ENCODE measurements at places on chromosomes 6 and 20. TPM values are rescaled to one million over a fixed set of nuclear protein-coding genes. Genes with fewer than 3 reads are reported as not detected.

The FAM209B gene
- total RNA-seq, result not detected

DNA sequence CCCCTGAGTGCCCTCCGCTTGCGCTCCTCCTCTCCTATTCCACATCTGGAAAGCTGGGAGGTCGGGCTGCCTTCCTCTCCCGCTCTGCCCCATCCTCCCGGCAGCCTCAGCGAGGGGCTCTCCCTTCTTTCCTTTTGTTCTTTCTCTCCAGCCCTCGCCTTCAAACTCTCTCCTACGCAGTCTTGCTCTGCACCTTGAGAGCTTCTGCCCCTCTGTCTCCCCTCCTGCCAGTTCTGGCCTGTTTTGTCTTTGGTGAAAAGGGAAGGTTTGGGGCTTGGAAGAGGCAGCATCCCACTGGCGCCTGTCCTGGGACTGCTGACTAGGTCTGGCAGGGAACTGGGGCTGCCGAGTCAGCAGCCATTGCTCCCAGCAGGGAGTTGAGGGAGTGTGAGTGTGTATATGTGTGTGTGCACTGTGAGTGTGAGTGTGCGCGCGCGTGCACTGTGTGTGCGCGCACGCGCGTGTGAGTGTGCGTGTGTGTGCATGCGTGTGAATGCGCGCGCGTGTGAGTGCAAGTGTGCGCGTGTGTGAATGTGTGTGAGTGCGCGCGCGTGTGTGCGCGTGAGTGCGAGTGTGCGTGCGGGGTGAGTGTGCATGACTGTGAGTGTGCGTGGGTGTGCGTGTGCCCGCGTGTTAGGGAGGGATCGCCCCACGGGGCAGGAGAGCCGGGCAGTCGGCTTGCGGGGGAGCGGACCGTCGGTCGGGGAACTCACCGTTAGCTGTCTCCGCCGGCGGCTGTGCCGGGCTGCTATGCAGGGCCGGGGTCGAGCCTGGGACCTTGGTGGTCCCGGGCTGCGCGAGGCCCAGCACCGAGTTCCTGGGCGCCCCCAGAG, 523 bp downstream of the CPXM1 start:
- DNase-seq, result no peak

GRCh38 chr20:57573894-57574293, 13.0 kb downstream of the PCK1 start:
- DNase-seq, result no peak

- peak; percentile 62 for DNase-seq
Measured at GRCh38 chr6:156396068-156396771, 381.0 kb upstream of the ARID1B start.

- no peak for DNase-seq
Measured at GRCh38 chr6:95364016-95364604, 213.2 kb upstream of the MANEA start.

The BTNL2 gene
- not detected for total RNA-seq

DNA sequence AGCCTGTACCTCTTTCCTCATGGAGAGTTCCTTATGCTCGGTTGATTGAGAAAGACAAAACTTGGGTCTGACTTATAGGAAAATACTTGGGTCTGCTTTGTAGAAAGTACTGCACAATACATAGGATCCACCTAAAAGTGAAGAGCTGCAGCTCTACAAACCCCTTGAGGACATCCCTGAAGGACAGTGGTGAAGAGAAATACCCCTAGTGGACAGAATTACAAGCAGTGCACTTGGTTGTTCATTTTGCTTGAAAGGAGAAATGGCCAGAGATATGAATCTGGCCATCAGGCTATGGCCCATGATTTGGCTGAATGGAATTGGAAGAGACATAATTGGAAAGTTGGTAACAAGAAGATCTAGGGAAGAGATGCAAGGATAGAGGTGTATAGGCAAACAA, 8.3 kb downstream of the CD24 start:
- DNase-seq, result no peak

The AVP gene
- total RNA-seq, result not detected

The PAK5 gene
- total RNA-seq, result 0.42 TPM

DNA sequence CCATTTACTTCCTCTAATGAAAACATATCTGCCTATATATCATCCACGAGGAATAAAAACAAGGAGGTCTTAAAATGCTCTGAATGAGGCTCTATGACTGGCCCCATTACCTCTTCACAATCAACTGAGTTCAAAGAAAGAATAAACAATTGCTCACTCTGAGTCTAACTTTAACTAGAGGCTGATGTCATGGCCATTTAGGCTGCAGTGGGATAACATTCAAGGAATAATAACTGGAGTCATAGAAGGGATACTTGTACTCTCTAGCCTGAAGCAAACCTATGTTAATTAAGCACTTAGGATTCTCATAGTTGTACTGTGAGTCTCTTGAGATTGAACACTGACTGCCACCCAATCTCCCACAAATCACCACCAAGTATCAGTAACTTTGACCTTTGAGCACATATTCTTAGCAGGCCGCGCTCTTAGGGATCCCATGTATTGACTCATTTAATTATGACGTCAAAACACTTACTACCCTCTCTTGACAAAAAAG, 70.2 kb downstream of the PERP start:
- peak; percentile 62 for DNase-seq

The C20orf141 gene
- total RNA-seq, result not detected

DNA sequence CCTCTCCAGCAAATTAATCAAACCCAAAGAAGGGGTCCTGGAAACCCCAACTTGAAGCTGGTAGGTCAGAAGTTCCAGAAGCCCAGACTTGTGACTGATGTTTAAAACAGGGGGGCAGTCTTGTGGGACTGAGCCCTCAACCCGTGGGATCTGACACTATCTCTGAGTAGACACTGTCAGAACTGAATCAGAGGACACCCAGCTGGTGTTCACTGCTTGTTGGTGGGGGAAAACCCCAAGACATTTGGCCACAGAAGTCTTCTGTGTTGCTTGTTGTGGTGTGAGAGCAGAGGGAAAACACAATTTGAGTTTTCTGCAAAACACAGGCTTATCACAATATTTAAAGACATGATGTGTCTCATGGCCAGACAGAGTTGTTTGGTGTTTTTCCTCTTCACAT, 29.9 kb downstream of the KIF13A start:
- no peak for DNase-seq

The WFDC2 gene
- not detected for total RNA-seq

The CMTR1 gene
- total RNA-seq, result 32.3 TPM

The SLC26A8 gene
- 0.17 TPM for total RNA-seq

The COL10A1 gene
- total RNA-seq, result not detected

The MAD2L1BP gene
- 24.2 TPM for total RNA-seq

GRCh38 chr6:118618676-118619377, 32.6 kb downstream of the CEP85L start:
- no peak for DNase-seq

GRCh38 chr6:98970469-98970868, 22.7 kb upstream of the FBXL4 start:
- DNase-seq, result no peak

- DNase-seq, result peak; percentile 88
Measured at GRCh38 chr6:156107624-156108101, 652.0 kb upstream of the NOX3 start.

The NHLRC1 gene
- total RNA-seq, result 0.50 TPM

- DNase-seq, result no peak
Measured at GRCh38 chr6:158131926-158132325, 36.1 kb downstream of the SERAC1 start.

The AGER gene
- total RNA-seq, result 4.6 TPM

The SPATS1 gene
- total RNA-seq, result not detected

The ECI2 gene
- total RNA-seq, result 35.8 TPM

GRCh38 chr6:150528648-150529285, 70.9 kb upstream of the PLEKHG1 start:
- no peak for DNase-seq

DNA sequence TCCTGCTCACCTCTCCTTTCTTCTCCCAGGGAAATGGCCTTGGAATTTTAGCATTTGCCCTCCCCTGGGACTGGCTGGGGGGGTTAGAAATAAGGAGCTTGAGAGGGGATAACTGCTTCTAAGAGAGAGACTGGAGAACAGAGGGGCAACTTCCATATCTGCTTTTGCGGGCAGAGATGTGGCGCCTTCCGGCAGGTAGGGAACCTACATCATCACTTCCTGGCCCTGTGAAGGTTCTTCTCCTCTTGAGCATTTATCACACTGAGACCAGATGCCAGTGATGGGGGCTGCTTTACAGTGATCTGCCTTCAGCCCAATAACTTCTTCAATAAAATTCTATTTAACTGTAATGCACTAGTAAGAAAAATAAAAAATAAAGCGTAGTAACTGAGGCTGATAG, 48.1 kb downstream of the TBC1D7 start:
- DNase-seq, result no peak

DNA sequence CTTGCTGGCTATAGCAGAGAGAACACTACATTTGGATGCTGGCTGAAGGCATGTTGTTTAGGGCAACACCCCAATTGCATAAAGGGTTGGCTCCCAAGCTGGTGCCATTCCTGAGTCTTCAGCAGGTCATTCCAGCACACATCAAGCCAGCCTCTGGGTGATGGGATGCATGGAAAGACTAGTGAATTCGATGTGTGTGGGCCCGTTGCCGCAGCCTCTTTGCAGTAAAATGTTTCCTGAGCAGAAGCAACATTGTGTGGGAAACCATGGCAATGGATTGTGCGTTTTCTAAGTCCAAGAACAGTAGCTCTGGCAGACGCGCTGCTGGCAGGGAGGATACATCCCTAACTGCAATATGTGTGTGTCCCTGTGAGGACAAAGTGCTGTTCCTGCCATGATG, 142.4 kb upstream of the SLC24A3 start:
- DNase-seq, result peak; percentile 86

The LPA gene
- not detected for total RNA-seq

The TRDN gene
- not detected for total RNA-seq

DNA sequence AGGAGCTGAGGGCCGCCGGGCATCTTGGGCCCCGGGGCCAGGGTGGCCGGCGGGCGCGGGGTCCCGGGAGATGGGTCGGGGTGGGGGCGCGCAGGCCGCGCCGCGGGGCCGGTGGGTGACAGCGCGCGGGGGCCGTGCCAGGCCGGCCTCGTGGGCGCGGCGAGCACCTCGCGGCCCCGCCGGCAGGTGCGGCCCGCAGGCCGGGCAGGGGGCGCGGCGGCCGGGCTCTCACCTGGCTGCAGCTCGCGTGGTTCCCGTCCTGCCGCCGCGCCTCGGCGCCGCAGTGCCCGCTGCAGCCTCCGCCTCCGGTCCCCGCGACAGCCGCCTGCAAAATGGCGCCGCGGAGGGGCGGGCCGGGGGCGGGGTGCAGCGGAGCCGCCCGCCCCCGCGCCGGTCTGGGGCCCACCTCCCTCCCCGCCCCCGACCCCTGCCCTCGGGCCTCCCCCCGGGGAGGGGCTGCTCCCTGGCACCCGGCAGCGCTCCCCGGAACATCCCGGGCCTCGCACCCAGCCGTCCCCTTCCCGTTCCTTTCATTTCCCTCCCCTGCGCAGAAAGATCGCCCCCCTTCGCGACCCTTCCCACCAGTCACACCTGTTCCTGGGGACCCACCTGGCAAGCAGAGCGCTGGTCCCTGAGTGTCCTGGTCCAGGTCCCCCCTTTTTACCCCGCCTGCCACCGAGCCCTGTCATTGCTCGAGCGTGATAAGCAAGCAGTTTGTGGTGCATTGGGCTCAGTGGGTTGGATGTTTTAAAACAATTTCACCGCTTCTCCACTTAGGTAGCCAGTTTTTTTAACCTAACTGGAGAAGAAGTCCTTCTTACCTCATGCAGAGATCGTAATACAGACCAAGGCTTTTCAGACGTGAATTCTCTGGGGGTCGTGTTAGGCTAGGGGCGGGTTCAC, at the start of gene SLC23A2:
SLC23A2 (minus strand) TSS at position 337 of the 903 bp plus-strand sequence. CDS start 68,948 bp downstream, outside the sequence.
- DNase-seq, result no peak

DNA sequence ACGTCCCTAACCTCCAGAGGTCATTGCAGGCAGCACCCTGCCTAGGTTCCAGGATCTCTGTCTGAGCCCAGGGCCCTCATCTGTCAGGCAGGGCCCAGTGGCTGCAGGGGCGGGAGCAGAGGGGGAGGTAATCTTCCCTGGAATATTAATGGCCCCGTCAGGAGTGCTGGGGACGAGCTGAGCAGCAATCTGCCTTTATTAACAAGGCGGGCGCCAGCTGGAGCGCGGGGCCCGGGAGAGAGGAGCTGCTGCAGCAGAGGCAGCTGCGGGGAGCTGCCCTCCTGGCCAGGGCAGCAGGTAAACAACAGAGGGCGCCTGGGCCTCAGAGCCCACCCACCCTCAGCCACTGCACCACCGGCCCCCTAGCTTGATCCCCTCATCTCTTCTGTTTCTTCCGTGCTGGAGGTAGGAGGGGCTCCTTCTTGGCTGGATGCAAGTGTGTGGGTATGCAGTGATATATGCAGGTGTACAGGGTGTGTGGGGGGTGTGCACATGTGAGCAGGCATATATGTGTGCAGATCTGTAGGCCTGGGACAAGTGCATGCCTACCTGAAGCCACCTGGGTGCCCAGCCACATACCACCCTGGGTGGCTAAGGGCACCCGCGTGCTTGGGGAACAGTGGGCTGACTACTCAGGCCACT, 131.8 kb upstream of the MLN start:
- DNase-seq, result no peak

DNA sequence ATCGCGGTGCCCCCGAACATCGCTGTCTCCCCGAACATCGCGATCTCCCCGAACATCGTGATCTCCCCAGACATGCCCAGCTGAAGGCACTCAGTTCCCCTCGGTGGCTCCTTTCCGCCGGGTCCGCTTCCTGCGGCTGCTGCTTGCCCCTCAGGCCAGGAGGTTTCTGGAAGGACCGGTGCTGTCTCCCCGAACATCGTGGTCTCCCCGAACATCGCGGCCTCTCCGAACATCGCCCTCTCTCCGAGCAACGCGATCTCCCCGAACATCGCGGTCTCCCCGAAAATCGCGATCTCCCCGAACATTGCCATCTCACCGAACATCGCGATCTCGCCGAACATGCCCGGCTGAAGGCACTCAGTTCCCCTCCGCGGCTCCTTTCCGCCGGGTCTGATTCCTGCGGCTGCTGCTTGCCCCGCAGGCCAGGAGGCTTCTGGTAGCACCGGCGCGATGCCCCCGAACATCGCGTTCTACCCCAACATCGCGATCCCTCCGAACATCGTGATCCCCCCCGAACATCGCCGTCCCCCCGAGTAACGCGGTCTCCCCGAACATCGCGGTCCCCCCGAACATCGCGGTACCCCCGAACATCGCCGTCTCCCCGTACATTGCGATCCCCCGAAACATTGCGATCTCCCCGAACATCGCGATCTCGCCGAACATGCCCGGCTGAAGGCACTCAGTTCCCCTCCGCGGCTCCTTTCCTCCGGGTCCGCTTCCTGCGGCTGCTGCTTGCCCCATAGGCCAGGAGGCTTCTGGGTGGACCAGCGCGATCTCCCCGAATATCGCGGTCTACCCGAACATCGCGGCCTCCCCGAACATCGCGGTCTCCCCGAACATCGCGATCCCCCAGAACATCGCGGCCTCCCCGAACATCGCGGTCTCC, 808 bp downstream of the ULBP1 start:
- no peak for DNase-seq

- peak; percentile 97 for DNase-seq
Measured at GRCh38 chr6:37207903-37208456, 38.0 kb downstream of the PIM1 start.

- DNase-seq, result peak; percentile 50
Measured at GRCh38 chr20:60507087-60507694, 549.0 kb downstream of the CDH26 start.

The DXO gene
- total RNA-seq, result 15.5 TPM

DNA sequence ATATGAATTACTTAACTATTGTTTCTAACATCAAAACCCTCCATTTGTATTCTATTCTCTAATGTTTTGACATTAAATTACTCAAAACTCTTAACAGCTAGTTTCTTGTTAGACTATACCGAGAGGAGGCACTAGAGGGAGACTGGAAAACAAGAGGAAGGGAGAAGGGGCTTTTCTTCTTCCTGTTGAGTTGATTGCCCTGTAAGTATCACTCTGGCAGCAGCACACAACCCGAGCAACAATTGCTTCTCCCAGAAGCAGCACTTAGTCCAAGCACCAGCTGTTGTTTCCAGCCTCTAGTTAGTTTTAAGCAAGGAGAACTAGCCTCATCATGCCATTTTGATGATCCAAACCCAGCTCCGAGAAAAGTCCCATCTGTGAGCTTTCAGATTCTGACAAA, 603.8 kb downstream of the PRKN start:
- peak; percentile 60 for DNase-seq
